ENCODE measurements at places on chromosomes 11 and 22. TPM values are rescaled to one million over a fixed set of nuclear protein-coding genes. Genes with fewer than 3 reads are reported as not detected.

DNA sequence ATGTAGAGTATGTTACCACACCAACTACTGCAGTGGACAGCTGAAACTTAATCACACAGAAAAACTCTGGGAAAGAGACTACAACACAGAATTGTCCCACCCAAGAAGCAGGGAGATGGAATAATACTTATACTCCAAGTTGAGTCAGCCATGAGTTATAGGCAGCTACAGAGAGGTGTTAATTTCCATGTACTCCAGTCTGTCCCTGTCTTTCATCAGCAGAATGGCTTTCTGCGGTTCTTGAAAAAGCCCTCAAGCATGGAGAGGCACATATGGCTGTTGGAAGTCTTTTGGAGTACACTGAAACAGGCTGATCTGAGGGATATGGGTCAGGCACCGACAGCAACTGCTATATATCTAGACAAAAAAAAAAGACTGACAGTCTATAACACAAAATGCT lies 219.5 kb downstream of the DLG2 start:
- no peaks in the 10 kb centered on the region for H3K36me3 ChIP-seq
- no peak overlapping the region for H3K27ac ChIP-seq
- H3K27me3 ChIP-seq, result no peaks in the 10 kb centered on the region
- no peak overlapping the region for H3K4me3 ChIP-seq
- DNase-seq, result no peak
- H3K4me1 ChIP-seq, result no peaks in the 10 kb centered on the region

DNA sequence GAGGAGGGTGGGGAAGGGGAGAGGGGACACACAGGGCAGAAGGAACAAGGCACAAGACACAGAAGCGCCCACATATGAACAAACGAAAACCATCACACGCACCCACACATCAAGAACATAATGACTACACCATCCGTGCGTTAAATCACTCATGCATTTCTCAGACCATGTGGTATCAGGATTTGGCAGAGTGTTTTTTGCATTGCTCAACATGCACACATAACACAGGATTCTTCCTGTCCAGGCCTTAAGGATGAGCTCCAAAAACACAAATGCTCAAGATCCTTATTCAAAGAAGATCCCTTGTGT lies 309.5 kb downstream of the CADM1 start:
- no peaks in the 10 kb centered on the region for H3K36me3 ChIP-seq
- no peak overlapping the region for H3K4me3 ChIP-seq
- no peak for DNase-seq
- H3K4me1 ChIP-seq, result no peaks in the 10 kb centered on the region
- H3K27ac ChIP-seq, result peak overlapping the region; percentile 91
- no peaks in the 10 kb centered on the region for H3K27me3 ChIP-seq

- no peak for DNase-seq
- H3K36me3 ChIP-seq, result no peaks in the 10 kb centered on the region
- peaks cover 2% of the 10 kb centered on the region for H3K27me3 ChIP-seq
- no peak overlapping the region for H3K27ac ChIP-seq
Measured at GRCh38 chr22:37196539-37197450, 8.7 kb upstream of the C1QTNF6 start.

DNA sequence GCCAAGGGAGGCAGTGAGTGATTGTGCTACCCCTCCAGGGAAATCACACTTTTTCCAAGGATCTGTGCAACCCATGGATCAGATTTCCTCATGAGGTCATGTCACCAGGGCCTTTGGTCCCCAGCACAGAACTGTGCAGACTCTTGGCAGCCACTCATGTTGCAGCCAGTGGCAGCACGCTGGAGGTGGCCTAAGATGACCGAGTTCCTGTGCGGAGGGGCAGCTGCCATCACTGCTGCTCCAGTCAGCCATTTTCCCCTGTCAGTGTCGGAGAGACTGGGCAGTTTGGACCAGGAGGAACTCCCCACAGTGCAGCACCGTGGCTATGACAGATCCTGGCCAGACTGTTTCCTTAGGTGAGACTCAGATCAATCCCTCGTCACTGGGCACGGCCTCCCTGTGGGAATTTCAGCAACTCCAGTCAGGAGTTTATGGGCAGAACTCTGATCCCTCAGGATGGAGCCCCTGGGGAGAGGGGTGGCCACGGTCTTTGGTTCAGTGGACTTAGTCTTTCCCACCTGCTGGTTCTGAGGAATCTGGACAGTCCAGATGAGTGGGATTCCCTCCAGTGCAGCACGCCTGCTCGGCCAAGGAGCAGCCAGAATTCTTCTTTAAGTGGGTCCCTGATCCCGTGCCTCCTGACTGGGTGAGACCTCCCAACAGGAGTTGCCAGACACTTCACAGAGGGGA lies 194.6 kb upstream of the CARD18 start:
- H3K36me3 ChIP-seq, result no peaks in the 10 kb centered on the region
- H3K27me3 ChIP-seq, result no peaks in the 10 kb centered on the region
- H3K4me3 ChIP-seq, result no peak overlapping the region

DNA sequence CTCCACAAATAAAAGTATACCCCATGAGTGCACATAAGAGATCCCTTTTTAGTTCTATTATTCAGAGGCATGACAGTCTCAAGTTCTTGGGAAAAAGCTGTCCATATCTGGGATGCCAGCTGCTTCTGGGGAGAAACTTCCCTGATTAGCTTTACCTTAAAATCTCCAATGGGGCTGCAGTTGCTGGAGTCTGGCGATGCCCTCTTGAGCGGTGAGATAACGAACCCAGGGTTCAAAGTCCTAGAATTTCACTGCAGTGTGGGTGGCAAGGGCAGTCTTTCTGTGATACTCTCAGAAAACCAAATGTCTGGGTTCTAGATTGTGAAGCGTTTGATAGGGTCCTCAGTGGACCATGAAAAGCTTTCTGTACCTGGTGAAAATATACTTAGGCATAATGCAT lies 7.4 kb upstream of the PRR33 start:
- H3K27ac ChIP-seq, result no peak overlapping the region
- no peak for DNase-seq
- no peaks in the 10 kb centered on the region for H3K4me1 ChIP-seq

DNA sequence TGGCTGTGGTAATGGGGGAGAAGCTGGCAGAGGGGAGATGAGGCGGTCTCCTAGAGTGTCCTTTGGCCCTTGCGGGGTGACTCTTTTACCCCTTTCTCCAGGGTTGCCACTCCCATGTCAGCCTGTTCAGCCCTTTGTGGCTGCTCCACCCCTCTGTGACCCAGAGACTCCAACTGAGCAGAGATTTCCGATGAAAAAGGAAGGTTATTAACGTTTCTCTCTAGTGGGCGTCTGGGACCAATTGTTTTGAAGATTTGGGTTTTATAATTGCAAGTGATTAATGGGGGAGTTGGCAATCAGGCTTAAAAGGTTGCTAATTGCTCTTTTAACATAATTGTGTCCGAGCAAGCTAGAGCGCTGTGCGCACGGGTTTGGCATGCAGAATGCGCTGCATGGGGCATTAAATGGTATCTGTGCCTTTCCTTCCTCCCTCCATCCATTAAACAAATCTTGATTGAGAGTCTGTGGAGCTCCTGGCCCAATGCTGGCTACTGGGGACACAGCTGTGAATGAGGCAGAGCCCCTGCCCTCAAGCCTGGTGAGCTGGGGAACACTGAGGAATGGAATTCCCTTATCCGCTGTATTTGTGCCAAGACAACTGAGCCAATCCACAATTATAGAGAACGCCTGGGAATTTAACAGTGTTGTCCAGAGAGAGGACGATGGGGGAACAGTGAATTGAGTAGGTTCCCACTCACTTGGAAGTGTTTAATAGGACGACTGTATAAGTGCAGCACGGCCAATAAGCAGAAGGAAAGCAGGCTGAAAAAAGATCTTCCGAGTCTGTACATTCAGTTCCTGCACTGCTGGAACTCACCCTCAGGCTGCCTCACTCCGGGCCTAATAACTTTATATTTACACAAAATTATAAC lies 295.9 kb downstream of the MIAT start:
- no peaks in the 10 kb centered on the region for H3K36me3 ChIP-seq
- H3K27me3 ChIP-seq, result peaks cover 10% of the 10 kb centered on the region
- no peaks in the 10 kb centered on the region for H3K4me1 ChIP-seq
- no peak for DNase-seq
- no peak overlapping the region for H3K4me3 ChIP-seq
- no peak overlapping the region for H3K27ac ChIP-seq

GRCh38 chr11:102575012-102575411 lies 44.5 kb upstream of the MMP7 start:
- H3K4me1 ChIP-seq, result peaks cover 18% of the 10 kb centered on the region
- H3K27ac ChIP-seq, result no peak overlapping the region
- H3K27me3 ChIP-seq, result no peaks in the 10 kb centered on the region
- no peak for DNase-seq

DNA sequence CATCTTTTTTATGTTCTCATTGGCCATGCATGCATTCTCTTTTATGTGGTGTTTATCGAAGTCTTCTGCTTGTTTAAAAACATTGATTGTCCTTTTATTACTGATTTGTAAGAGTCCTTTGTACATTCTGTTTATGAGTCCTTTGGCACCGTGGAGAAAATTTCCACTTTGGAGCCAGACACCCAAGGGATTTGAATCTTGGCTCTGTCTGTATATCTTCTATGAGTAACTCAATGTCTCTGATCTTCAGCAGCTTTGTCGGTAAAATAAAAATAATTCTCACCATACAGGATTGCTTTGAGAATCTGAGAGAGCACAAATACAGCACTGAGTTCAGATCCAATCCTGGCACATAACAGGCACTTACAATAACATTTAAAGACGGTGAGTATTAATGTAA lies 12.8 kb upstream of the SORL1 start:
- H3K27me3 ChIP-seq, result no peaks in the 10 kb centered on the region
- H3K4me1 ChIP-seq, result peaks cover 6% of the 10 kb centered on the region
- H3K36me3 ChIP-seq, result peaks cover 13% of the 10 kb centered on the region
- H3K27ac ChIP-seq, result no peak overlapping the region
- DNase-seq, result no peak
- no peak overlapping the region for H3K4me3 ChIP-seq

DNA sequence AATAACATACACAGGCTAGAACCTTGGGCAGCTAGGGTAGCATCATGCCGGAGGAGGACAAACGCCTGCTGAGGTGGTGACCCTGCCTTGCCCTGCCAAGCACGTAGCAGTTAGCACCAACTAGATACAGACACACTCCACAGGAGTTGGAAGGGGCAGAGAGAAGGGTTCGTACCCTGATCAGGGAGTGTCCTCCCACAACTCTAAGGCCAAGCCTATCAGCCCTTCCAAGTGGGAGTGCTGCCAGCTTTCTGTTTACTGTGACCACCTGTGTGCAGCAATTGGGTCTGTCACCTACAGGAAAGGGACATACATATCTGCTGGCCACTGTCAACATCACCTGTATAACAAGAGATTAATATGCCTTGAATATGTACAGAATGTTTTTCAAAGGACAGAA lies 1.9 kb upstream of the THAP7 start:
- H3K27ac ChIP-seq, result peak overlapping the region; percentile 99
- H3K36me3 ChIP-seq, result peaks cover under 1% of the 10 kb centered on the region
- peaks cover 35% of the 10 kb centered on the region for H3K4me1 ChIP-seq
- peak overlapping the region; percentile 86 for H3K4me3 ChIP-seq

DNA sequence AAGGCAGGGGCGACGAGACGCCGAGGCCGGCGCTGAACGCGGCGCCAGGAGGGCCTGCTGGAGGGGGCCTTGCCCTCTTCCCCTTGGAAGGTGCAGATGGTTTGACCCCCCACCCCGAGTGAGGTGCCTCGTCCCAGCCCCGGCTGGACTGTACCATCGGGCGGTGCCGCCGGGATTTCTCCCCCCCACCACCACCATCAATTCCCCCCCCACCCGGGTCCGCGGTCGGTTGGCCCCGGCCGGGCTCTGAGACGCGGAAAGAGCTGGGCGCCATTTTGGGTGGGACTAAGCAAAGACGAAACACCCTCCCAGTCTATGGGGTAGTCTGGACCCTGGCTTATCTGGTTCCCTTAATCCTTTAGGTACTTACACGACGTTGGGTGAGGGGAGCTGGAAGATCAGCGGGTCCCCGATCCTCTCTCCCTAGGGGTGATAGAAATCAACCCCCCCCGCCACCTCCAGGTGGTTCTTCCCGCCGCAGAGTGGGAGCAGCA lies at the start of gene PRDM10:
Gene PRDM10 (minus strand): TSS at position 484 of the 494 bp plus-strand sequence. CDS start 41,871 bp downstream, outside the sequence.
- peak within 1 kb of the TSS; percentile 99 for H3K4me3 ChIP-seq
- H3K4me1 ChIP-seq, result peaks cover 51% of the 10 kb centered on the region
- peak within 1 kb of the TSS; percentile 100 for H3K27ac ChIP-seq

DNA sequence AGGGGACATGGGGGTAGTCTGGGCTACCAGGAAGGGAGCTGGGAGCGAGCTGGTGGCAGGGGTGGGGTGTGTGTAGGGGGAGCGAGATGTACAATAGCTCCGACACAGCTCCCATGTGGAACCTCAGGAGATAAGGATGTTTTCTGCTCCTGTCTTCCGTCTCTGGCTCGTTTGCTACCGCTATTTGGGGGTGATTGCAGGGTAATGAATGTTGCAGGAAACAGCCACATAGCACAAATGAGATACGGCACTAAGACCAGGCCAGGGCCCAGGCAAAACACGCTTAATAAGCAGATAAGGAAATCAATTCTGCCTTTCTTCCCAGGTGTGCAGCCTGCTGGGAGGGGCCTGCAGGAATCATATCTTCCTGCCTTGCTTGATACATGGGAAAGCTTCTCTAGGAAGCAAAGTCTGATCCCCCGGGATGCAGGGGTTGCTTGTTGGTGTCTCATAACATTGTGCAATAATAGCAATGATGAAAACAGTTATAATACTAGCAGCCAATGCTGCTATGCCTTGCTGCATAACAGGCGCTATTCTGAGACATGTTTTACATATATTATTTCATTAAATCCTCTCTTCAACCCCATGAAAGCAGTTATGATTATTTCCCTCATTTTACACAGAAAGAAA lies 158.7 kb downstream of the ST3GAL4 start:
- no peaks in the 10 kb centered on the region for H3K4me1 ChIP-seq
- H3K4me3 ChIP-seq, result no peak overlapping the region
- H3K27me3 ChIP-seq, result peaks cover 1% of the 10 kb centered on the region
- H3K27ac ChIP-seq, result no peak overlapping the region

CELSR1 gene
- 1.2 TPM for polyA plus RNA-seq

LMO1 gene
- not detected for polyA plus RNA-seq

FIBIN gene
- polyA plus RNA-seq, result not detected

PIWIL4 gene
- polyA plus RNA-seq, result not detected

GRM5 gene
- polyA plus RNA-seq, result not detected

PRG3 gene
- not detected for polyA plus RNA-seq

KCNC1 gene
- not detected for polyA plus RNA-seq
